EL (cell line): ENCODE measurements at places on chromosomes 4 and X.

GRCh38 chrX:84362184-84362838, 139.9 kb downstream of the HDX start:
- no peak for DNase-seq

- no peak for DNase-seq
These were observed 3.6 kb downstream of the IRS4 start for GRCh38 chrX:108732630-108733321.

- no peak for DNase-seq
These were observed 86.3 kb downstream of the COL25A1 start for GRCh38 chr4:109216085-109216696.

- no peak for DNase-seq
These were observed 309.4 kb downstream of the ANTXR2 start for GRCh38 chr4:79763486-79764075.

- DNase-seq: no peak
These were observed 1160.9 kb upstream of the PCDH7 start for GRCh38 chr4:29559286-29559685.

DNA sequence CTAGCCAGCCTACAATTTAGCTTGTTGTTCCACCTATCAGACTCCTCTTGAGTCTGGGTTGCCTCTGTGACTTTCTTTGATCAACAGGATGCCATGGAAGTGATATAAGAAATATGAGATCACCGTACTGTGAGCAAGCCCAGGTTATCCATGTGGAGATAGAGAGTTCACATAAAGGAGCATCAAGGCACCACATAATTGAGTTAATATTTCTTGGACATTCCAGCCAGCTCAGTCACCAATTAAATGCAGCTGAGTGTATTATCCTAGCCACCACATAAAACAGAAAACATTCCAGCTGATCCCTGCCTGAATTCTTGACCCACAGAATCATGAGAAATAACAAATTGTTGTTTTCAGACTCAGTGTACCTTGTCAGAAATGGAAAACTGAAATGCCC, 253.6 kb downstream of the PPP1R2C start:
- DNase-seq: peak; percentile 74

- DNase-seq: no peak
These were observed 72.1 kb downstream of the PARM1 start for GRCh38 chr4:75004755-75005668.

DNA sequence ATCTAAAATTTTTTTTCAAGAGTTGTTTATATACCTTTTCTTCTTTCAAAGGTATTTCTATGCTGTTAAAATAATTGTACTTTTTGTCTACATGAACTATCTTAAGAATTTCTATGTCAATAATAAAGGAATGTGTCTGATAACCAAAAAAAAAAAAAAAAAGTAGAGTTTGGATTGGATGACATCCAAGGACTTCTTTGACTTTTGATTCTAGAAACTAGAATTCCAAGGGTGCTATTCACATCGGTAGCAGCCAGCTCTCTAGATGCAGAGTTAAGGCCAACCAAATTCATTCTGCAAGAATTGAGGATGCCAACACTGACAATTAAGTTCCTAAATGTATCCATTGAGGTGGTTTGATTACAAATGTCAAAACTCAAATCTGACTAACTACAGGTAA, 42.0 kb upstream of the PRKG2 start:
- DNase-seq: peak; percentile 45

GRCh38 chr4:93394545-93395081, 433.9 kb upstream of the ATOH1 start:
- DNase-seq: no peak

GRCh38 chrX:103831803-103832544, at the start of gene RAB9B:
Gene RAB9B, minus strand, starts transcription at chrX:103832257. Its CDS starts 6,473 bp downstream, at chrX:103825784.
- peak; percentile 59 for DNase-seq

DNA sequence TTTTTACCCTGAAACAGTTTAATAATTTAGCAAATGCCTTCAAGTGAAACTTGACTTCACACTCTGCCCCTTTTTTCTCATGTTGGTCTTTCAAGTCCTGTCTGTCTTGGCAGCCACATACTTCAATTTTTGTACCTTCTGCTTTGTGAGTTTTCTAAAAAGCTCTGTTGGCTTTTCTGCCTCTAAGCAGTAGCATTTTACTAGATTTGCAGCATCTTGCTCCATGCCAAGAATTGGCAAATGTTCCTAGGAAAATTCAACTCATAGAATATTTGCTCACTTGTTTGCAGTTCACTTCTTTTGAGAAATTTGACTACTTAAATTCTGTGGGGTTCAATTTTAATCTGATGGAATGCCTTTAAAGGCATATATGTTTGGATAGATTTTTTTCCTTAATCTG, 59.2 kb downstream of the FAM47A start:
- no peak for DNase-seq

GRCh38 chrX:105634180-105634579, 188.2 kb upstream of the NRK start:
- no peak for DNase-seq

DNA sequence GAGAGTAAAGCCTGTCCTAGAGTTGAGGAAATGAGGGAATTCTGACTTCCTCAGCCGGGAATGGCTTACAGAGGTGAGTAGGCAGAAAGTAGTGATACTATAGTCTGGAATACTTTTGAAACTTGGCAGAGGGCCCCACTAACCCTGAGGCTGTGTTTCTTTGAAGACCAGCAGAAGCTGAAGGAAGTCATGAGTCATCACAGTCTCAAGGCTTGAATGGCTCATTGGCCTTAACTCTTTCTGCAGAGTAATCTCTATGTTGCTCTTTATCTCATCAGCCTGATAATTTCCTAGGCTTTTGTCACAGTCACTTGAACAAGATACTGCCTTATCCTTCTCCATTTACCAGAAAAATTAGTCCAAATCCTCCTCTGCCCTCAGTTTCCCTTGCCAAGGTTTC, 80.8 kb downstream of the ANKRD50 start:
- peak; percentile 97 for DNase-seq

- DNase-seq: no peak
These were observed 29.7 kb downstream of the ATG4A start for GRCh38 chrX:108121291-108121690.

GRCh38 chr4:181364504-181364903, 878.7 kb upstream of the TENM3 start:
- DNase-seq: peak; percentile 29

- no peak for DNase-seq
These were observed 44.2 kb downstream of the SH3RF1 start for GRCh38 chr4:169226565-169226964.

DNA sequence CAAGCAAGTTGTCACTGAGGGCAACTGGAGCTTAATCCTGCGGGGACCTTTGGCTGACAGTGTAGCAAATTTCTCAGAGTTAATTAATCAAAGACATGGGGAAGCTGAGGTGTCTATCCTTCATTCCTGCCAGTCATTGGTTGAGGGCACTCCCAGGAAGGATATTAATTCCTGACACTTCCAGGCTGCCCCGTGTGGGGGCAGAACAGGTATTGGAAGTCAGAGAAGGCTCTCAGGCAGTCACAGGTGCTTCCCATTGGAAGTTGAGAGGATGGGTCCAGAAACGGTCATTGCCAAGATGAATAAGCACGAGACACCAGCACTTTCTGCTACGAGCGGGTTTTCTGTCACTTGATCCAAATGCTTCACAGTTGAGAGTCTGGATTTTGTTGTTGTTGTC, 29.1 kb upstream of the CD38 start:
- DNase-seq: no peak

GRCh38 chr4:138113819-138114400, 128.2 kb downstream of the SLC7A11 start:
- DNase-seq: peak; percentile 25

DNA sequence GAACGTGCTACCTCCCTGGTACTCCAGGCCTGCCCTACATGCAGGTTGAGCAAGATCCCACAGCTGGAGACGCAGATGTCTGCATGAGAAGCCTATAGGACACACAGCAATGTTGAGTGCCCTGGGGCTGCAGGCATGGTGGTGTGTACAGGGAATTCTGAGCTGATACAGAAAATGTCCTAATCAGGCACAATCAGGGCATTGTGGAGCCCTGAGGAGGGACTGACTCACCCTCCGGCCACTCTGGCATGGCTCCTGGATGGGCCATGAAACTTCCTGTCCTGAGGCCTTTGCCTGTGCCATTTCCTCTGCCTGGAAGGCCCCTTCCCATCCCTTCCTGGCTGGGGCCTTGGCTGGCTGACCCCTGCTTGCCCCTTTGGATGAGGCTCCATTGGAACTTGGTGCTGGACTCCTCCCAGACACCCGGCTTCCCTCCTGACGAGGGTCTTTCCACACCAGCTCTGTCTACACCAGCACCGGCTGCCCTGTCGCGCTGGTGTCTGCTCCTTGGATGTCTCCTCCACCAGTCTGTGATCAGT, 16.7 kb upstream of the AFAP1 start:
- DNase-seq: peak; percentile 95

DNA sequence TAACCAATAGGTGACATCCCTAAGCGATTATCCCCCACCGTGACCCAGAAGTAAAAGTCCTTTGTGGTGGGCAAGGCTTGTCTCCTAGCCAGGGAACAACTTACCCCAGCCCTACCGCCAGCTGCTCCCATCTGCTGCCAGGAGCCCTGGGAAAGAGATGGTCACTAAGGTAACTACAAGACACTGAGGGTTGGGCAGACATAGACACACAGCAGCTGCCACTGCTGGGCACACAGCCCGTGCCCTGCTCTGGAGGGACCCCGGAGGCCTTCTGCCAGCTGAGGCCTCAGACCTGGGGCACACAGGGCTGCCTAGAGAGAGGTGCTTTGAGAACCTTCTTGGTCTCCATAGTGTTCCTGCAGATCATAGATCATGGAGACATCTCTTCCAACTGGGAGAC, 53.0 kb upstream of the PROM1 start:
- DNase-seq: no peak

DNA sequence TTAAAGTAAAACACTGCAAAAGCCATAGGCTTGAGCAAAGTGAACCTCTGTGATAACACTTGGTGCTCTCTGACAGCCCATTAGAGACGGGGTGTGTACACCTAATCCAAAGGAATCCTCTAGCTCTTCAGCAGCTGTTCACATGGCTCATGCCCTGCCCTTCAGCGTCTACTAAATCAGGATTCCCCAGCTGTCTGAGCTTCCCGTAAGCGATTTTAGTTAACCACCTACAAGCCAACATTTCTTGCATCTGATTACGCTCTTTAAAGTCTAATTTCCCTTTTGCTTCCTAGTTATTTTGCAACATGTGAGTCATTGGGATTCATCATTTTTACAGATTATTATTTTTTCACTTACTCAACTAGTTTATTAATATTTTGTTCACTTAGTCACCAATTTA, 6.5 kb downstream of the DMD start:
- no peak for DNase-seq

GRCh38 chrX:38820751-38821150, 19.5 kb downstream of the MID1IP1 start:
- no peak for DNase-seq

GRCh38 chrX:1661048-1661921, 46.4 kb downstream of the ASMT start:
- DNase-seq: no peak

DNA sequence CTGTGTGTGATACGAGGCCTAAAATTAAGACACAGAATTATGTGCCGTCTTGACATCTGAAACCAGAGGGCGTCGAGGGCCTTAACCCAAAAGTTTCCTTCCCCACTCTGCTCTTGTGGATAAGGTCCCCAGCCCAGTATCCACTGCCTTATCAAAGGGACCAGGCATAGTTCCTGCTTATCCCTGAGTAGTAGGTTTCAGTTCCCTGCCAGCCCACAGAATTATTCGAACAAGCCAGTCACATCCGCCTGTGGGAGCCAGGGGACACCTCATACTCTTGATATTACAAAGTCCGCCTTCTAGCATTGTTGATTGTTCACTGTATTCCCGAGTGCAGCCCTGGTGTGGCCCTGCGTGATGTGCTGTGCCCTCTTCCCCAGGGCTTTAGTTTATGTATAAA, 5.4 kb upstream of the MMRN1 start:
- DNase-seq: no peak

DNA sequence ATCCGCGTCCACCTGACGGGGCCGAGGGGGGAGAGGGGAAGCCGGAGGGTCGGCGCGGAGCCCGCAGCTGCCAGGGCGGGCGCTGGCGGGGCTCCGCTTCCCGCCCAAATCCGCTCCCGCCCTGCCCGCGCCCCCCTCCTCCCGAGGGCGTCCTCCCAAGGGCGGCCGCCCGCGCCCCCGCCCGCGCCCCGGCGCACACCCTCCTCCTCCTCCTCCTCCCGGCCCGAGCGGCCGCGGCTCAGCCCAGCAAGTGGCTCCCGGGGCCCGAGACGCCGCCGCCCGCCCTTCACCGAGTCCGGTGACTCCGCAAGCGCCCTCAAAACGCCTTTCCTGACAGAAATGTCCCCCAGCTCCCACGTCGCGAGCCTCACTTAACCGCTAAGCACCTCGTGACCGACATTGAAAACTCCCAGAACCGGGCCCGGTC, 487 bp downstream of the HMGB2 start:
- DNase-seq: peak; percentile 27

- peak; percentile 1 for DNase-seq
These were observed 66.1 kb downstream of the NR3C2 start for GRCh38 chr4:148376151-148376550.

- DNase-seq: peak; percentile 16
These were observed 110.1 kb downstream of the LARP7 start for GRCh38 chr4:112747036-112747435.

- DNase-seq: no peak
These were observed 67.0 kb downstream of the TRMT44 start for GRCh38 chr4:8507624-8508023.

GRCh38 chr4:86521373-86521969, 72.6 kb upstream of the PTPN13 start:
- no peak for DNase-seq

- DNase-seq: no peak
These were observed 57.5 kb upstream of the SCML1 start for GRCh38 chrX:17679820-17680219.

- DNase-seq: peak; percentile 68
These were observed 20.0 kb upstream of the FGFBP2 start for GRCh38 chr4:15982842-15983524.

DNA sequence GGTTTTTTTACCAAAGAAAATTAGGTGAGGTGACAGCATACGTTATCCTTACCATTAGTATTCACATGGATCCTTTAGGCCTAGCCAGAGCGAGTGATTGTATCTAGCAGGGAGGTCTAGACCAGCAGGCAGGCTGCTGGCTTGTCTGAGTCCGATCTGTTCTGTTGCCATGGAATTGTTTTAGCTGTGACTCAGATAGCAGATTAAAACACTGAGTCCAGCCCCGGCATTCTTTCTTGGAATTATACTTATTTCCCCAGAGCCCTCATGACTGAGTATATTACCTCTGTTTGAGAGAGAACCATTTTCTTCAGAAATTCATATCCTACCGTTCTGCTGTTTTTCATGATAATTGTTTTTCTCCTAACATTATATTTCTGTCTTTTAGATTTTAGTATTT, 37.4 kb downstream of the OCRL start:
- DNase-seq: peak; percentile 65

- peak; percentile 71 for DNase-seq
These were observed at the start of gene DCTD for GRCh38 chr4:182917182-182918043. Gene DCTD, minus strand, starts transcription at chr4:182917386. Its CDS starts 1,818 bp downstream, at chr4:182915568.

DNA sequence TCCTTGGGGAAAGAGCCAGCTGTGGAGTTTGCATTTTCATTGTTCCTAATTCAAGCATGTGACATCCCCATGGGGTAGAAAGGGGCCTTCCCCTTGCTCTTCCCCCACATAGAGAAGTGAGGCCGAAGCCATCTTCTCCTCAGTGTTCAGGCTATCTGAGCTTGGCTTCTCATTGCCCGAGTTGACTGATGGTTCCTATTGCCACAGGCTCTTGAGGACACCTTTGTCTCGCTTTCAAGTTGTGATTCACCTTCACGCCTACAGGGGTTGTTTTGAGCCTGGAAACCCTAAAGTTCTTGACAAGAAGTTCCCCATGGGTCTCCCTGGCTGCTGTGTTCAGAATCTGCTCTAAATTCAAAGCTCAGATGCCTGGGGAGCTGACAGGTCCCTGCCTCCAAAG, 25.0 kb downstream of the CCNQ start:
- no peak for DNase-seq

GRCh38 chrX:134718966-134719317, 60.7 kb upstream of the PLAC1 start:
- peak; percentile 54 for DNase-seq
